Stimulated activated CD8-positive, alpha-beta memory T cell treated with anti-CD3 and anti-CD28 coated beads, Interleukin-2, amount 100 ng/mL, for 1 hour (primary cell): ENCODE measurements at places on chromosomes 12 and 14.

- no peak for DNase-seq
These were observed 309.0 kb downstream of the VRK1 start for GRCh38 chr14:97106166-97106565.

DNA sequence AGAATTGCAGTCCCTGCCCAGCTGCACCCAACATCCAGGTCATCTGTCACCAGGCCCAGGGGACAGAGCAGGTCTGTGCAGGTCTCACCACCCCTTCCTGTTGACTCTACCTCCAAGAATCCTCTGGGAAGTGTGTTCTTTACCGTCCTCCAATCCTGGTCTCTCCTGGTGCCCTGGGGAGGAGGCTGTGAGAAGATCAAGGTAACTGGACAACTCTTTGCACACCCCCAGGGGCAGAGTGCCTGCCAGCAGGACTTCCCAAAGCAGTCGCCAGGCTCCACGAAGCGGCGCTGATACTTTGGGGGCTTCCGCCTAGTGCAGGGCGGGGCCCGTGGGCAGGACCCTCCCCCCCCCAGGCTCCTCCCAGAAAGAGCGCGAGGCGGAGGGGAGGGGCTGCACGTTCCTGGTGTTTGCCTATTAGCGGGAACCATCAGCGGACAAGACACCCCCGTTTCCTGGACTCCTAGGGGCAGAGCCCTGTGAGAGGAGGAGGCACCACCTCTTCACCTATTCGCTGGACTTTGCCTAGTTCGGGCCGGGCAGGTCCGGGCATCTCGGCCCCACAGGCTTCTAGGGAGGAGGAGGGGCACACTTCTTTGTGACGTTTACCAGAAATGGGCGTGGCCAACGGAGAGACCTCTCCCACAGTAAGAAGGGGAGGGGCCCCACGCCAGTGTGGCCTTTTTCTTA lies 918.0 kb downstream of the AACS start:
- no peak for DNase-seq

DNA sequence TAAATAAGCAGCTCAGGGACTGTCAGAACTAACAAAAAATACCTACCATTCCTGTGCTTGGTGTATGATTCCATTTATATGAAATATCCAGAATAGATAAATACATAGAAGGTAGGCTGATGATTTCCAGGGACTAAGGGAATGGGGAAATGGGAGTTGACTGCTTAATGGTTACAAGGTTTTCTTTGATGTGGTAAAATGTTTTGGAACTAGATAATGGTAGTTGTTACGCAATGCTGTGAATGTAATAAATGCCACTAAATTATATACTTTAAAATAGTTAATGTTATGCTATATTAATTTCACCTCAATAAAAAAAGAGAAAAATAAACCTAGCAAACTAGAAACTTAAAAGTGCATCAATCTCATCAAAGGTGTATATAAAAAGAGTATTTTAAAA lies 41.1 kb downstream of the CEP83 start:
- no peak for DNase-seq

GRCh38 chr14:31243860-31244259 lies 36.3 kb upstream of the HECTD1 start:
- DNase-seq: no peak

DNA sequence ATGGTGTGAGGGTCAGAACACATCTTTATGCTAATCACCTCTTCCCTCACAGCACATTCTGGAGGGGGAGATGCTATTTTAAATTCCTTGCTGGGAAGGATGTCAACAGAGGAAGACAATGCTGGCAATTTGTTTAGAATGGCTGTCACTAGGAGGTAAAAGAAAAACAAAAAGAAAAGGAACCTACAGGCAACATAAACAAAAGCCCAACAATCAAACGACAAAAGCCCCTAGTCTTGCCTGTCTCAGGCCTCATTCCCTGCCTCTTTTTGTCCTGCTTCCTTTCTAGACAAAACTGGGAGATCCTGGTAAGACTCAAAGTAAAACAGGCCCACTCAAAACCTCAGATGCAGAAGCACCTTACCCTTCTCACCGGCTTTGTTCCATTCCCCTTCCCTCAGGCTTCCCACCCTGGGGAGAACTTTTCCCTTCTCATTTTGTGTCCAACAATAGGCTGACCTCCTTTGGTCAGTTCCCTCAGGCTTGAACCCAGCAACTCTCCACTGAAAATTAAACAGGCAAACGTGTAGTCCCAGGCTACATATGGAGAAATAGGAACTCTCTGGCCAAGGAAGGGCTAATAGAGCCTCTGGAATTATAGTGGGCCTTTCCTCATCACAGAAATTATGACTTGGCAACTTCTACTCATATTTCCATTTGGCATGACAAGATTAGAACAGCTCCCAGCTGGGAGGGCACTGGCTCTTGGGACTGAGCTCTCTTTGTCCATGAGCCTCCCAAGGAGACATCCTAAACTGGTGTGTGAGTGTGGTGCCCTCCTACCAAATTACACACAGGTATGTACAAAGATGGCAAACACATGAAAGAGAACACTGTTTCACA lies 193.0 kb downstream of the MON2 start:
- no peak for DNase-seq

GRCh38 chr14:39680777-39681176 lies 248.5 kb upstream of the FBXO33 start:
- DNase-seq: no peak

DNA sequence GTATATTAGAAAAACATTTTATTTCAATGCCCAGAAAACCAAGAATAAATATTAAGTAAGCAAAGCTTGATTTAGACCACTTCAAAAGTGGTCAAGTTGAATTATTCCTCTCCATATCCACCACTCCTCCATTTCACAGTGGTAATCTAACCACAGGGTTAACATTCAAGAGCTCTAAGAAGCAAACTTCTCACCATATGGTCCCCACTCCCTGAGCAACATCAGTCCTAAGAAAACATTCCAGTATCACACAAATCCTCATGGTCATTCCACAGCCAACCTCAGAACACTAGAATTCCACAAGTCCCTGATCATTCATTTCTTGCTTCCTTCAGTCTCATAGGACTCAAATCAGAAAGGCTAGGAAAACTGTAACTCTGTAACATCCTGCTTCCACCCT lies 47.9 kb downstream of the ST8SIA1 start:
- DNase-seq: no peak
